M059J (cell line): ENCODE measurements at places on chromosomes 5 and 9. TPM values are rescaled to one million over a fixed set of nuclear protein-coding genes. Genes with fewer than 3 reads are reported as not detected.

DNA sequence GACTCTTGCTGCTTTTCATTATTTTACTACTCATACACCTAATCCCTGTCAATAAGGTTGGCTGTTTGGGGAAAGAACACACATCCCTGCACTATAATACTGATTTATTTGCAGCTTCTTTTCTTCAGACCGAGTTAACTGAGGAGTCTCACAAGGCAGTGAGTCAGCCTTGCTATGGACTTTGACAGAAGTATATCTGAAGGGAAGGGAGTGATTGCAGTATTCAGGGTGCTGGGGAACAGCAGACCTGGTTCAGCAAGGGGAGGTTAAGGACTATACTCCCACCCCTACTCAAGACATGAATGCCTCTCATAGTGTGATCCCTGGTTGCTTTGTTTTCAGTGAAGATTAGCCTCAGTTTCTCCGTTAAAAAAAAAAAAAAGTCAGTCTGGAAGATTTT is 99.8 kb downstream of the TLE4 start:
- peak; percentile 23 for DNase-seq

- DNase-seq: peak; percentile 22
Observed at GRCh38 chr5:179793468-179794139, at the start of gene LTC4S. Gene LTC4S, plus strand, starts transcription at chr5:179793986. Its CDS starts 95 bp downstream, at chr5:179794081.

DNA sequence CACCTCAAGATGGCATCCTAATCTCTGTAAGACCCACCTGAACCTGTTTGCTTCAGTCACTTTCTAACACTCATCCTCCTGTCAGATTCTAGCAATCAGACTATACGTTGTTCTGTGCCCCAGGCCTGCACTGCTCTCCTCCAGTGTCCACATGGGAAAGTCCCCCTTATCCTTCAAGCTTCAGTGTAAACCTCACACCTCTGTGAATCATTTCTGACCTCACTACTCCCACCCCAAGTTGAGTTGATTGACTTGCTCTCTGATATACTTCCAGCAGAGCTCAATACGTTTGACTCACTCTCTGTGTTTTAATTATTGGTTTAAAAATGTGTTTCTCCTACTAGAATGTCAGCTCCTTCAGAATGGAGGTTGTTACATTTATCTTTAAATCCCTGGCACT is 240.2 kb downstream of the FBXL17 start:
- DNase-seq: peak; percentile 16

GRCh38 chr5:109908366-109908765 is 218.6 kb downstream of the MAN2A1 start:
- no peak for DNase-seq

DNA sequence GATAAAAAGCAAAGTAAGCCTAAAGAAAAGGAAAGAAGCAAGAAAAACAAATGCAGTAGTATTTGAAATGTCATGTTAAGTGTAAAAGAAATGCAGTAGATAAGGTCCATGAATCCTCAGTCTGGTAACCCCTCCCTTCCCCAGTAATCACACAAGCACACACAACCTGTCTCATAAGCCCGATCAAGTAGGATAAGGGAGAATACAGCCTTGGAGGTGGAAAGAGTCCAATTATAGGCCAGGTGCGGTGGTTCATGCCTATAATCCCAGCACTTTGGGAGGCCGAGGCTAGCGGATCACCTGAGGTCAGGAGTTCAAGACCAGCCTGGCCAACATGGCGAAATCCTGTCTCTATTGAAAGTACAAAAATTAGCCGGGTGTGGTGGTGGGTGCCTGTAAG is 117.9 kb downstream of the GADD45G start:
- no peak for DNase-seq

- peak; percentile 55 for DNase-seq
Observed at GRCh38 chr9:113309204-113309813, 6.1 kb upstream of the RNF183 start.

DNA sequence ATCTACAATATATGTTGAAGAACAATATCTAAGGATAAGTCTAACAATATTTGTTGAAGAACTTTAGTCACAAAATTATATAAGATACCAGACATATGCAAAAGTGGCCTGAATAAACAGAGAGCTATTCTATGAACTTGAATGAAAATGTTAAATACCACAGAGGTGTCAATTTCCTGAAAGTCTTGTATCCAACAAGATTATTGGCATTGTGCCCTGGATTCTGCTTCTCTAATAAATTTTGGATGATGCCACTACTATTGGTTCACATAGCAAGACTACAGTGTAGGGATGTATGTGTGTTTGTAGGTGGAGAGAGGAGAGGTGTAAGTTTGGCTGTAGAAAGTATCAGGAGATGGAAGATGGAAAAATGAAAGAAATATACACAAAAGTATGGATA is 731.8 kb upstream of the RGMB start:
- DNase-seq: no peak

DNA sequence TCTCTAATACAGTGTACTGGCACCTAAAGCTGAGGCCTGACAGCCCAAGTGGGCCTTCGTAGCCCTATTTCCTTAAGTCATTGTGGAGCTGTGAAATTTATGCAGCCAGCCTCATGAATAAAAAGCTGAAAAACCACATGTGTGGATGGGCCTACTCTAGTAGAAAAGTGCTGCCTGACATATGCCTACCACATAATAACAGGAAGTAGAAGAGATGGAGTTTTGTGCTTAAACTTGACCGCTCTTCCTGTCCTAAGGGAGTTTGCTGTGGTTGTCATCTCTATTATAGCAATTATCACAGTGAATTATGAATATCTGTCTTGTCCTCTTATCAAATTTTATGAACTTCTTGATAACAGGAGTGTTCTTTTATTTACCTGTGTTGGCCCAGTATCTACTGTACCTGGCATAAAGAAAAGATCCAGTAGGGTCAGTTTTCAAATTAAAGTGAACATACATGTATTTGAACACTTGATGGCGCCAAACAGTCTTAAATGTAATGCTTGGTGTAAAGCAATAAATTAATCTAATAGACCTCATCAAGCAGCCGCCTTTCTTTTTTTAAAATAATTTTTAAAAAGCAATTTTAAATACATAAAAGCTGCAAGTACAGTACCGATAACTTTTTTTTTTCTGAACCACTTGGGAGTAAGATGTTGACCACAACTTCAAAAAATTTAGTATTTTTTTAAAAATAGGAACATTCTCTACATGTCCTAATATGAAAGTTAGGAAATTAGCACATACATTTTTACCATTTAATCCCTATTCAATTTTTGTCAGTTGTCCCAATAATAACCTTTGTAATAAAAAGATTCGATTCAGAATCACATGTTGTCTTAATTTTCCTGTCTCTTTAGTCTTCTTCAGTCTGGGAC is 51.0 kb downstream of the FKTN start:
- peak; percentile 63 for DNase-seq

DNA sequence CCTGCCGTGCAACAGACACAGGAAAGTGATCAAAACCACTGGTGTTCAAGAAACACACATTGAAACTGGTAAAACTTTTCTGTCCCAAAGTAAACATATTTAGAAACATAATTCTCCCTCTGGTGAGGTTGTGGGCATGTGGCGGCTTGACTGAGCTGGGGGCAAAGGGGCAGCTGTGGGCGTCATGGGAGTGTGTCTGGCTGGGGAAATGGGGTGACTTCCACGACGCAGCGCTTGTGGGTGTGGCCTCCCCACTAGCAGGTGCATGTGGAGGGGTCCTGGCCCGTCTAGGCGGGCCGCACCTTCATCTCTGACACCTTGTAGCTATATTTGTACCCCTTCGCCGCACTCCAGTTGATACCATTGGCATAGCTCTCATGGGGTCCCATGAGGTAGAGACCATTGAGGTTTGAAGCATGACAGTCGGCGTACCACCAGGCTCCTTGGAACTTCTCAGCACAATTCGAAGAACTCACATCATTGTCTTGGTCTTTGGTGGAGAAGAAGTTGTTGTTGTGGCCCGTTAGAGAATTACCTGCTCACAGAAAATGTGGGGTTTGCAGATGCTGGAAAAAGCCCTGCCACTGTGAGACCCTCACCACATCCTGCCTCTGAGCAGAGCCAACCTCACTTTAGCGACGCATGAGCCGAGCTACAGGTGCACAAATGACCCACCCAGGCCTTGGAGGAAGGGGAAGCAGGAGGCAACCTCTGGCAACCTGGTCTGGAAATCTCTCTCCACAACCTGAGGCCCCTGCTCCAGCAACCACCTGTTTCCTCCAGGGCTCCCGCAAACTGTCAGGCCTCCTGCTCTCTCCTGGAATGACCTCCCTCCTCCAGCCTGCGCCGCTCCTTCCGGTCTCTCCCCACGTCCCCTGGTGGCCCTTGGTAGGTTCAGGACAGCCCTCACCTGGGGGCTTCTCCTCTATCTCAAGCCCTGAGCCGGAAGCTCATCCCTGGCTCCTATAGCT is 7.9 kb downstream of the FCN1 start:
- DNase-seq: no peak

GRCh38 chr9:96459268-96460007 is 9.5 kb downstream of the HABP4 start:
- DNase-seq: peak; percentile 38

GRCh38 chr9:21402386-21403251 is 6.3 kb upstream of the IFNA8 start:
- peak; percentile 10 for DNase-seq

- DNase-seq: no peak
Observed at GRCh38 chr5:80326468-80326867, 6.7 kb downstream of the SPZ1 start.

- no peak for DNase-seq
Observed at GRCh38 chr5:40082313-40082712, 597.4 kb upstream of the PTGER4 start.

DNA sequence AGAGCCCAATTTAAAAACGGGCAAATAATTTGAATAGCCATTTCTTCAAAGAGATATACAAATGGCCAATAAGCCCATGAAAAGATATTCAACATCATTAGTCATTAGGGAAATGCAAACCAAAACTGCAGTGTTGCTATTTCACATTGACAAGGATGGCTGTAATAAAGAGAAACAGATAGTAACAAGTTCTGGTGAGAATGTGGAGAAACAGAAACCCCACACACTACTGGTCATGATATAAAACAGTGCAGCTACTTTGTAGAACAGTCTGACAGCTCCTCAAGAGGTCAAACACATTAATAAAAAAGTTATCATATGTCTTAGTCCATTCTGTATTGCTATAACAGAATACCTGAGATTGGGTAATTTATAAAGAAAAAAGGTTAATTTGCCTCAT is 237.0 kb upstream of the GRAMD2B start:
- DNase-seq: no peak

- DNase-seq: peak; percentile 97
Observed at GRCh38 chr9:97518909-97519307, 17.4 kb downstream of the TMOD1 start.

GRCh38 chr5:80193401-80193800 is 62.4 kb downstream of the SERINC5 start:
- DNase-seq: no peak

GRCh38 chr9:95091601-95092261 is 225.8 kb downstream of the FANCC start:
- peak; percentile 93 for DNase-seq

GRCh38 chr5:146539973-146540372 is 24.0 kb upstream of the GPR151 start:
- DNase-seq: no peak

DNA sequence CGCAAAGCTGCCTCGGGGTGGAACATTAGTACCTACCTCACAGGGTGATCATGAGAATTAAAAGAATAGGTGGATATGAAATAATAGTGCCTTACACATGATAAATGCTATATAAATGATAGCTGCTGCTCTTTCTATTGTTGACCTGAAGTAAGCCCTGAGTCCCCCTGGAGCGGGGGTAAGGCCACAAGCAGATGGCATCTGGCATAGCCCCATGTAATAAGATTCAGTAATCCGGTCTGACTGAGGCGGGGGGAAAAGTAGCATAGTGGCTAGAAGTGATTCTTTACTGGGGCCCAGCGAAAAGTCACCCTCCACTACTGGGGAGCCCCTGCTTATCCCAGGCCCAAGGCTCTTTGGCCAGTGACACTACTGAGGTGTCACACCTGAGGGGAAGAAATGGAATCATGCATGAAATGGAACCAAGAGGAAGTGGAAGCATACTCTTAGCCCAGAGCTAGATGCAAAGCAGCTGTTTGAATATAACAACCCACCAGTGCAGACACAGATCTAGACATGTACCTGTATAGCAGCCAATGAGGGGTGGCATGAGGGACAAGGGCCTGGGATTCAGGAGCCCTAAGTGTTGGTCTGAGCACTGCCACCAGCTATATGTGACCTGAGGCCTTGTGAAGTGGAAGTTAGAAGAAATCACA is 16.1 kb upstream of the FGFR4 start:
- no peak for DNase-seq

GRCh38 chr5:134957920-134958608 is 9.6 kb upstream of the CATSPER3 start:
- DNase-seq: no peak

DNA sequence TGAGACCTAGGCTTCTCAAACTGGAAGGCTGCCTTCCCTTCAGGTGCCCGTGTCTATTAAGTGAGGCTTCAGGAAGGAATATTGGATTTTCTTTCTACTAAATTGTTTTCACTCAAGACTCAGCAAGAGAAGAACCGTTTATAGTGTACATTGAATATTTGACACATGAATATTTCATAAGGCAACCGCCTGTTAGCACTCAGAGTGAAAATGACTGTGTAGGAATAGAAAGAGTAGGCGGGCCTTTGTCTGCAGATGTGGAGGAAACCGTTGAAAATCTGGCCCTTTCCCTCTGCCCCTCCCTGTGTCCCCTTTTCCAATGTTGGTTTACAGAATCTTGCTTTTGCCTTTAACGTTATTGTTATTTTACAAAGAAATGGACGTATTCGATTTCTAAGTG is 6.2 kb downstream of the SAP30L start:
- DNase-seq: no peak

Gene DMRT3
- not detected in 2 replicates for total RNA-seq

Gene IFNK
- total RNA-seq: not detected in 2 replicates

Gene NR2F1-AS1
- 25.2 and 34.4 TPM in 2 replicates for total RNA-seq

Gene CLTA
- total RNA-seq: 432 and 496 TPM in 2 replicates

Gene HINT1
- total RNA-seq: 271 and 295 TPM in 2 replicates

Gene PRUNE2
- total RNA-seq: 4.8 and 7.2 TPM in 2 replicates

Gene PCDHAC2
- total RNA-seq: 0.17 TPM in 1 of 2 replicates, not detected in the other

Gene ELOVL7
- total RNA-seq: 7.1 and 8.0 TPM in 2 replicates

Gene TRIM41
- total RNA-seq: 6.5 and 9.0 TPM in 2 replicates

Gene PCDHGB1
- total RNA-seq: 3.3 and 4.9 TPM in 2 replicates

Gene NR6A1
- 1.4 and 2.4 TPM in 2 replicates for total RNA-seq

Gene NAIP
- 0.34 and 0.84 TPM in 2 replicates for total RNA-seq

Gene IRGM
- not detected in 2 replicates for total RNA-seq

Gene P4HA2
- total RNA-seq: 99.6 and 133 TPM in 2 replicates

Gene CER1
- not detected in 2 replicates for total RNA-seq
